Glomerular endothelial cell (primary cell): ENCODE measurements at places on chromosomes 6 and 20. TPM values are rescaled to one million over a fixed set of nuclear protein-coding genes. Genes with fewer than 3 reads are reported as not detected.

DNA sequence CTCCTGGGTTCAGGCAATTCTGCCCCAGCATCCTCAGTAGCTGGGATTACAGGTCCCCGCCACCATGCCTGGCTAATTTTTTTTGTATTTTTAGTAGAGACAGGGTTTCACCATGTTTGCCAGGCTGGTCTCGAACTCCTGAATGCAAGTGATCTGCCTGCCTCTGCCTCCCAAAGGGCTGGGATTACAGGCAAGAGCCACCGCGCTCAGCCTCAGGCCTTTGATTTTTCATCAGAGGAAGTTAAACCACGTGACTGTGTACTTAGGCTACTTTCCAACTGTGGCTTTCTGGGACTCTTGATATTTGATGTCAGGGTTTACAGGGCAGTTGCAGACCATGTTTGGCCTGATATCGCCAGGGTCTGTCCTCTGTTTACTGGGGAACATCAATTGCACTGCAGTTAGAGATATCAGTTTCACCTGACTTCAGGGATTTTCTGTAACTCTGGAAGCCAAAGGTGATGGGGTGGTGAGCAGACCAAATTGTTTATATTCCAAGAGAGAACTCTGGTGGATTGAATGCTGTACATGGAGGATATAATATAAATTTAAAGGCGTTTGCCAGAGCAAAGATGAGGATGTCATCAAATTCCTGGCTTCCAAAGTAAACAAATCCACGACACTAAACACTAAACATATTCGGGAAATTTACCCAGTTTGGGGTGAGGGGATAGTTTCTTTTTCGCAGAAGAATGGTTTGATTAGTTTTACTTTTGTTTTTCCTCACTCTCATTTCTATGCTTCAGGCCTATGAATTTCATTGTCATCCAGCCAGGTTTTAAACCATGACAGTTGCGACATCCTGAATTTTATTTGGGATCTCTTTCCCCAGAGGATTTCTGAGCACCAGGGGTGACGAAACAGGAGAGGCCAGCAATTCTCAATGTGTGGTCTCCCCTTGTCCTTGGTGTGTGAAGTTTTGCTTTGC is 4.2 kb downstream of the PSMF1 start:
- no peak for DNase-seq

The SPATS1 gene
- not detected in 2 replicates for total RNA-seq

- no peak for DNase-seq
These were observed 176.5 kb downstream of the SLC16A10 start for GRCh38 chr6:111263837-111264236.

- DNase-seq: no peak
These were observed 98.9 kb upstream of the ENPP5 start for GRCh38 chr6:46269447-46270229.

GRCh38 chr6:6781172-6781872 is 192.8 kb downstream of the LY86 start:
- DNase-seq: no peak

The ARMH2 gene
- not detected in 2 replicates for total RNA-seq
